ENCODE measurements at places on chromosomes 7 and 10.
A peak's percentile ranks its signal among the peaks of the same experiment; 100 is the strongest.

- DNase-seq, result no peak
Measured at GRCh38 chr10:34464000-34464399, 351.1 kb downstream of the PARD3 start.

DNA sequence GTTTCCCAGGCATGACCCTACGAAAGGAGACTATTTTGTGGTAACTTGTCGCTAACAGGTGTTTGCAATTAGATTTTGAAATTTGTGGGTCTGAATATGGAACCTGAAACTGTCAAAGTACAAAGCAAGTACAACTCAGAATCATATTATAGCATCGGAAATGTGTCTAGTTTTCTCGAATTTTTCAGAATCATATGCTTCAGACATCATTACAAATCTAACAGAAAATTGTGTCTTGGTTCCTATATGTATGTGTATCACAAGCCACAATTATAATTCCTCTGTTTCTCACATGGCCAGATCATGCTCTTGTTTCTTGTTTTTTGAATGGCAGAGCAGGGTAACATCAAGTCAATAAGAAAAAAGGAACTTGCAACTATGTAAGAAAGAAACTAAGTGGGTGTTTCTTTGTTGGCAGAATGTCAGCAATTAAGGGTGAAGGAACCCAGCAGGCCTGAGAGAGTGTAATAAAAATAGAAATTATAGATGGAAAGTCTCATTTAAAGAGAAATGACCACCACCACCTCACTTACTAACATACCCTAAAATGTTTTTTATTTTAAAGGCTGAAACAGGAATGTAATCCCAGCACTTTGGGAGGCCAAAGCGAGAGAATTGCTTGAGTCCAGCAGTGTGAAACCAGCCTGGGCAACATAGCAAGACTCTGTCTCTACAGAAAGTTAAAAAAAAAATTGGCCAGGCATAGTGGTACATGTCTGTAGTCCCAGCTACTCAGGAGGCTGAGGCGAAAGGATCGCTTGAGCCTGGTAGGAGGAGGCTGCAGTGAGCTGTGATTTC, 51.3 kb downstream of the PRTFDC1 start:
- DNase-seq, result no peak

GRCh38 chr7:98294798-98295382, 13.4 kb downstream of the BRI3 start:
- DNase-seq, result peak; percentile 52

DNA sequence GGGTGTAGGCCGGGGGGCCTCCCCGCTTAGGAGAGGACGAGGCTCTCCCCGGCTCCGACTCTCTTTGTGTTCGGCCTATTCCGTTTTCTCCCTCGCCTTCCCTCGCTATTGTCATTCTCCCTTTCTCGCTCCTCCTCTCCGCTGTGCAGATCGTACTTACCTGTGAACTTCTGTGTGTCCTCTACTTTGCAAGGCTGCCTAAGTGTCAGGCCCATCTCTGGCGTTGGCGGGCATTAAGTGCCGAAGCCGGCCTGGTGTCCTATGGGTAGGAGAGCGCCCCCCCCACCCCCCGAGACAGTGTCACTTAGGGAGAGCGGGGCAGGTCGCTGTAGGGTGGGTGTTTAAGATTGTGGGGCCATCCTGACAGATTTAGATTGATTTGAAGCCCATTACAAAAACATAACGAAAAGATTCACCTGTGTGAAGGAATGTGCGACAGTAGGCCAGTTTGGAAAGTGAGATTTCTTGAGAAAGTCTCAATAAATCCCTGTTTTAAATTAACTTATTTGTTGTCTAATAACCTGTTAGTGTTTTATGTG, 579 bp downstream of the RBM33 start:
- DNase-seq, result peak; percentile 40

GRCh38 chr7:16719699-16720098, 33.9 kb upstream of the TSPAN13 start:
- no peak for DNase-seq

GRCh38 chr7:137878333-137878961, 31.7 kb upstream of the DGKI start:
- DNase-seq, result no peak
